CD4-positive, alpha-beta T cell (primary cell): ENCODE measurements at places on chromosomes 7 and 10. TPM values are rescaled to one million over a fixed set of nuclear protein-coding genes. Genes with fewer than 3 reads are reported as not detected.

- DNase-seq, result no peak
Measured at GRCh38 chr10:111017098-111017497, 59.7 kb upstream of the ADRA2A start.

GRCh38 chr7:135098391-135098790 is 49.5 kb upstream of the TMEM140 start:
- no peak for DNase-seq

The SYPL1 gene
- 51.2 TPM for total RNA-seq

GRCh38 chr7:151509670-151510333 is 9.9 kb downstream of the RHEB start:
- DNase-seq, result no peak

DNA sequence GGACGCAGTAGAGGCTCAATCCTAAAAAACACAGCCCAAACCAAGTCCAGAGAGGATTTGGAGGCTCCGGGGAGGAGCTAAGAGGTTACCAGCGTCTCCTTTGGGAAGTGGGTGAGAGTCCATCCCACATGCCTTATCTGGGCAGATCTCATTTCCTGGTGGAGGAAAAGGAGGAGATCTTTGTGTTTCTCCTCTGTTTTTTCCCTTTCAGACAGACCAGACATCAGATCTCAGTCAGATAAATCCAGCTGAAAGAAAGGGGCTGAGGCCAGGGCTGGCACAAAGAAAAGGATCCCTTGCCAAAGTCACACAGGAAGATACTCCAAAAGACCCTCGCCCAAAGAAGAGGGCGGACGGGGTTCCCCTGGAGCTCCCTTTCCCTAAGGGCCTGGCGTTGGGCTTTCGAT is 58.3 kb upstream of the COMTD1 start:
- no peak for DNase-seq

DNA sequence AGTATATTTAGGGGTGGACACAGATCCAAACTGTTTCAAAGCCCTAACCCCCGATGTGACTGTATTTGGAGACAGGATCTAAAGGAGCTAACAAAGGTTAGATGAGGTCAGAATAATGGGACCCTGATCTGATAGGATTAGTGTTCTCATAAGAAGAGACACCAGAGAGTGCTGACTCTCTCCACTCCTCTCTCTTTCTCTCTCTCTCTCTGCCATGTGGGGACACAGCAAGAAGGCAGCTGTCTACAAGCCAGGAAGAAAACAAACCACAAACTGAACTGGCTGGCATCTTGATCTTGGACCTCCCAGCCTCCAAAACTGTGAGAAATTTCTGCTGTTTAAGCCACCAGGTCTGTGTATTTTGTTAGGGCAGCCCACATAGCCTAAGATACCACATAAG is 84.7 kb upstream of the KDM7A start:
- DNase-seq, result no peak

- no peak for DNase-seq
Measured at GRCh38 chr7:29262191-29262917, 67.8 kb downstream of the CHN2 start.

The FAM237B gene
- total RNA-seq, result not detected

The ELMO1 gene
- total RNA-seq, result 120 TPM

GRCh38 chr10:51707392-51707791 is 8.0 kb upstream of the CSTF2T start:
- no peak for DNase-seq

The HOXA4 gene
- total RNA-seq, result not detected

The IFIT1 gene
- 6.2 TPM for total RNA-seq

GRCh38 chr10:125102246-125102645 is 58.1 kb downstream of the CTBP2 start:
- DNase-seq, result no peak

- DNase-seq, result no peak
Measured at GRCh38 chr10:110353244-110354119, 48.8 kb upstream of the SMNDC1 start.

The VWDE gene
- total RNA-seq, result 1.5 TPM

GRCh38 chr7:156999958-157000726 is 10.3 kb downstream of the MNX1 start:
- DNase-seq, result no peak

DNA sequence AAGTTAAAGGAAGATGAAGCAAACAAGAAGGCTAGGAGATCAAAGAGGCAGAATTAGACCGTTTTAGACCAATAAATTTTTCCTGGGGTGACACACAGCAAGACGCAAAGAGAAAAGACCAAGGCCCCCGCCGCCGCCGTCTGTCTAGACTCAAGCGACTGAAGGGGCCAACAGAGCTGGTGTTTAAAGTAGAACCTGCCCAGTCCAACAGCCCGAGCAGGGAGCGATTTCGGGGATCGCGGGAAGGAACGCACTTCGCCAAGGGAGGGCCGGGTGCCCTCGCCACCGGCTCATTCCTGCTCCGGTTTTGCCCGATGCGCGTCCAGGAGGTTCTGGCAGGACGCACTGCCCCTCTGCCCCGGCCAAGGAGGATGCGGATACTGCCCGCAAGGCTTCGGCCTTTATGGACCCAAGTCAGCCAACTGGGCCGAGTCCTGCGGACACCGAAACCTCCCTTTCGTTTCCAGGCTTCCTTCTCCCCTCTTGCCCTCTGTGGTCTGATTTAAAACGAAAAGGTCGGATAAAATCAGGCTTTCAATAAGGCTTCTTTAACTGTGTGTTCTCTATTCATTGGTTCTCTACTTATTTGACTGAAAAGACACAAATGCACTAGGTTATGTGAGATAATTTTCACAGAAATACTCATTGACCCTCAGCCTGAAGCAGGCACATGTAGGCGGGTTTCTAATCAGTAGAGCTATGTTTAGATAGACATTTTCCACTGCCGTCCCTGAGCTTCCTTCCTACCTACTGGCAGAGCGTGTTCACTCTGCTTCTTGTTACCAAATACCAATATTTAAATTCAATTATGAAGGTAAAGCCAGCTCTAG is 2.2 kb upstream of the HOXA7 start:
- DNase-seq, result no peak
